ENCODE measurements at places on chromosomes 6 and 20.
A peak's percentile ranks its signal among the peaks of the same experiment; 100 is the strongest.

GRCh38 chr6:46876126-46876525, 45.6 kb downstream of the ADGRF5 start:
- no peak for DNase-seq

DNA sequence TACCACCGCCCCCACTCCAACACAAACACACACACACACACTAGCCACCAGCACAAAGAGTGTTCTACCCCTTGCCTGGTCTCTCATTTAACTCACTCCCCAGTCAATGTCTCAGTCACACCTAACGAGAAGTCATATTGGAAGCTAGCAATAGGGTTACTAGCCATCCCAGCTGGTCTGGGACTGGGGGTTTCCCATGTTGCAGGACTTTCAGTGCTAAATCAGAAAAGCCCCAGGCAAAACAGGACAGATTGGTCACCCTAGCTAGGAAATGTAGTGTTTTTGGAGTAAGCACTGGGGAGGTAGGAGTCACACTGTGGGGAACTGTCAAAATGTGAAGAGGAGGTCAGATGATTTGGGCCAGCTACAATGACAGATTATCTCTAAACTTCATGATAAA, 158.1 kb downstream of the UNC5CL start:
- DNase-seq: no peak

DNA sequence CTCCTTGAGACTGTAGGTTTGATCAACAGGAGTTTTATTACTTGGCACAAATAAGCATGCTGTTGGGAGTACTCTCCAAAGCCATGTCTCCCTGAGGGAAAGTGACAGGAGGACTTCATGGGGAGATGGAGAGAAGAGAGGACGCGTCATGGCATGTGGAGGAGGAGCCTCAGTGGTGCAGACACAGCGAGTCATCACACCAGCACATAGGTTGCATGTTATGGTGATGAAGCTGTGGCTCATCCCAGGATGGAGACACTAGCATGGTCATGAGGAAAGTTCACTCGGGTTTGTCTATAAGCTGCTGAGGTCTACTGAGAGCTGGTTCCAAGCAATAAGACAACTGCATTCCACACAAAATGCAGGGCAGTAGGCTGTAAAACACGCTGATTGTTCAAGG, 13.2 kb upstream of the SSTR4 start:
- no peak for DNase-seq

- no peak for DNase-seq
These were observed 7.9 kb upstream of the FAM210B start for GRCh38 chr20:56350842-56351241.

GRCh38 chr6:73653571-73654424, at the start of gene SLC17A5:
TSS of gene SLC17A5 (minus strand) at chr6:73653992. CDS start at chr6:73653886, 106 bp downstream.
- peak; percentile 90 for DNase-seq

DNA sequence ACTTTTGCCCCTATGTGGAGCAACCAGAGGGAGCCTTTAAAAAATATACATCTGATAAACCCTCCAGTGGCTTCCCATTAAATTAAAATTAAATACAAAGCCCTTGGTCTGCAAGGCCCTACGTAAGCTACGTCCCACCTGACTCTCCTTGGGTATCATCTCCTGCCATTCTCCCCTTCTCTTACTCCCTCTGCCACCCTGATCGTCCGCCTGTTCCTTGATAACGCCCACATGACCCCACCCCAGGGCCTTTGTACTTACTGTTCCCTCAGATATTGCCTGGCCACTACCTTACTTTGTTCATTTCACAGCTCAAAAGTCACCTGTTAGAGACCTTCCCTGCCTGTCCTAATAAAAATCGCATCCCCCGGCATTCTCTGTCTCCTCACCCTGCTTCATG, 5.4 kb upstream of the NFATC2 start:
- no peak for DNase-seq

GRCh38 chr6:100553243-100553642, 88.5 kb upstream of the SIM1 start:
- no peak for DNase-seq

DNA sequence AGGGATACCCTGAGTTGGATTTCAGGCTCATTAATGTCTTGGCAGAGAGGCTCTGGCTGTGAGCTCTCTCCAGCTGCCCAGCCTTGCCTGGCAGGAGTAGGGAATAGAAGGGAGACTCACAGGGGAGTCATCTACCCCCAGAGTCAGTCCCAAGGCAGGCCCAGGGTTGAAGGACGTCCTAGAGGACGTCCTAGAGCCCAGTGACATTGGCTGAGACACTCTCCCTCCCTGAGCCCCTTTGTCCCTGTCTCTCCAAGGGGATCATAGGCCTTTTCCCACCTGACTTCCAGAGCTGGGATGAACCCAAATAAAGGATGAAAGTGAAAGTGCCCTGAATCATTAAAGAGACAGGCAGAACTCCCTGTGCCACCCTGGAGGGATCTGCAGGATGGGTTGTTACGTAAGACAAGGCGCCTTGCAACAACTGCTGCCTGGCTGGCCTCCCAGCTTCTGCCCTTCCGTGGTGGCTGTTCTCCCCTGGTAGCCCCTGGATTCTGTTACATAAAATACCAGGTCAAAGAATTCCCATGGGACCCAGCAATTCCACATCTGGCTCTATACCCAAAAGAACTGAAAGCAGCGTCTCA, 53.6 kb upstream of the SIRPA start:
- DNase-seq: no peak

GRCh38 chr20:5504061-5504739, 187.4 kb upstream of the PROKR2 start:
- DNase-seq: no peak

DNA sequence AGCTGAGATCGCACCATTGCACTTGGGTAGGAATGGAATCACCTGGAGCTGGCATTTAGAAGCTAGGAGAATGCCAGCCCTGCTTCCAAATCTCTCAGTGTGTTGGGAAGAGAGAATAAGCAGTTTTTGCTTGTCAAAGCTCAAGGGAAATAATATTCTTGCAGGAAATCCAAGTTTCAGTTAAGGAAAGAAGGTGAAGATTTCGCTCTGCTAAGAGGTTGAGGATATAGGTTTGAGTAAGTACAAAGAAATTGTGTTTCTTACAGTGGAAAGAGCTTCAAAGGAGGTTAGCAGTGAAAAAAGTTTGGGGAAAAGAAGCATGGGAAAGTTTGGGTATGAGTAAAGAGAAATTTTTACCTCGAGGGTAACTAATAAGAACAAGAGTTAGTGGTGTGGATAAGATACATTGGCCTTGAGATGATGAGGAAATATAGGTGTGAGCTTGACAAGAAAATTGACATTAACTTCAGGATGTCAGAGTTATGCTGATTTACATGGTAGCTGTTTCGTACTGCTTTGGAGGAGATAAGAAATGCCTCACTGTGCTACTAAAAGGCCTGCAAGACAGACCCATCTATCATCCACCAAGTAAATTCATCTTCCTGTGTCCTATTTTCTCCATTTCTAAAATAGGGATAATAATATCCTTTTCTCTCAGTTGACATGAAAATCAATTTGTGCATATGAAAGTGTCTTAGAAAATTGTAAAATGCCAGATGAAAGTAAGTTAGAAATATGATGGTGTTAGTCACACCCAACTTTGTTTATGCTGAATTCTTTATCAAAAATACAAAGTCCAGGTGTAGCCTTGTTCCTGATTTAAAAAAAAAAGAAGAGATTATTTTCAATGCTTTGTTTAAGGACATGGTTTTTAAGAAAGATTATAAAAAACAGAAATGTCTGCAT, 12.8 kb upstream of the HINT3 start:
- DNase-seq: no peak

GRCh38 chr20:17491488-17491887, 39.7 kb downstream of the BFSP1 start:
- no peak for DNase-seq

DNA sequence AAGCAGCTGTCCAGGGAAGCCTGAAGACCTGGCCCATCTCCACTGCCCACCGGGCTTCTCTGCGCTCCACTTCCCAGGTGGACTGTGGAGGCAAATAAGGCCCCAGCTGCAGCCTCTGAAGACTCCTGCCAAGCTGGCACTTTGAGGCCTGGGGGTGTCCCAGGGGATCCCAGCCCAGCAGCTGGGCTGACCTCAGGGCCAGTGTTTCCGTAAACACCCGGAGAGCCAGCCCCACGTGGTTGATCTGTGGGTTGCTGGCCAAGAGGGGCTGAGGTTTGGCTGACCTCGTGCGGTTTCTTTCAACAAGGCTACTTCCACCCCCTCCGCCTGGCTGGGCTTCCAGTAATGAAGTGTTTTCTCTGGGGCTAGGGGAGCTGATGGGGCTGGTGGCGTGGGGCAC, 12.4 kb upstream of the CCN5 start:
- DNase-seq: no peak

GRCh38 chr6:20952699-20953474, 418.6 kb downstream of the CDKAL1 start:
- no peak for DNase-seq

DNA sequence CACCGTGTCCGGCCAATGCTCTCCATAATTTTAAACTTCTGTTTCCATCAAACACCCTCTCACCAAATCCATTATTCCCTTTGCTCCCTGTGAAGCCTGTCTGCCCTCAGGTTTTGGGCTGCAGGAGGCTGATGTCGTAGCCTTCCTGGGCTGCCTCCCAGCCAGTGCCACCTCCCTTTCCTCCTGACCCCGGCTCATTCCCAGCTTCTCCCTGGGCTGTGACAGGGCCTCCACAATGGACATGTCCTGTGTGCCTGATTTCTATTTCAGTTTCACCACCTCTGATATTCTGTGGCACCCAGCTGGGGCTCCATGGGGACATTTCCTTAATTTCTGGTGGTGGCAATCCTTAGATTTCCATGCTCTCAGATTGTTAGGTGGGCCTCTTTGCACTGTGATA, 28.8 kb downstream of the IL20RA start:
- no peak for DNase-seq

GRCh38 chr20:55974491-55975202, 30.7 kb downstream of the CBLN4 start:
- no peak for DNase-seq

DNA sequence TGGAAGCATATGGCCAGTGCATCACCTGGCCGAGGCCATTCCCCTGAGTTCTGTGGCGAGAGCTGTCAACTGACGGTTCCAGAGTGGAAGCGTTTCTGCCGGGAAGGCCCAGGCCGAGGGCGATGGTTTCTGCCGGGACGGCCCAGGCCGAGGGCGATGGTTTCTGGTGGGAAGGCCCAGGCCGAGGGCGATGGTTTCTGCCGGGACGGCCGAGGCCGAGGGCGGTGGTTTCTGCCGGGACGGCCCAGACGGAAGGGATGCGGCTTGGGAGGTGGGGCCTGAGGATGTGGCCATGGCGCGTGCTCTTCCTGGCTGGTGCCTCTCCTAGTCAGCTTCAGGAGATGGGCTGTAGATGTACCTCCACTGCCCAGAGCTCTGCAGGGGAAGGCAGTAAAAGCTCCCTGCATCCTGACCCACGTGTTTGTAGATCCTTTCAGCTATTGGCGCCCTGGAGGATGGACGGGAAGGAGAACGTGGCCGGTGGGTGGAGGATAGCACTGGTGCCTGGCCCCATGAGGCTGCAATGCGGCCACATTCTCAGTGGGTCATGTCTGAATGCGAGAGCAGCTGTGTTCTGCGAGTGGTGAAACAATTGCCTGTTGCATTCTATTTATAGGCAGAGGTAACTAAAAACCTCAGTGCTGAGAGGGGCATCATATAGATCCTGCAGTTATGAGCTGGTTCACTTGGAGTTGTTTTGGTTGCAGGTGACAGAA, 12.8 kb downstream of the TPD52L2 start:
- DNase-seq: no peak

GRCh38 chr20:11403711-11404110, 514.0 kb upstream of the BTBD3 start:
- DNase-seq: no peak

DNA sequence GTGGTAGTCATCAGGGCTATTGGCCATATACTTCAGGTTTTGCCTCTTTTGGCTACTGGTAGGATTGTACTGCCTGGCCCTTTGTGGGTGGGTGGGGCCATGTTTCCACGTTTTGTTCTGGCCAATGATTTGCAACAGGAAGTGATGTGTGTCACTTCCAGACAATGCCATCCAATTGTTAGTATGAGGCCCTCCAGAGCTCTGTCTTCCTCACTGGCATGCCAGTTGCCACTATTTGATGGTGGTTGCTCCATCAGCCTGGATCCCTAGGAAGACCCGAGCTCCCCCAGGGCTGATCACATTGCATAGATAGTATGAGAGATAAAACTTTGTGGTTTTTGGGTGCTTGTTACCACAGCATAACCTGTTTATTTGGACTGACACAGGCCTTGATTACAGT, 7.7 kb upstream of the LRRN4 start:
- no peak for DNase-seq

DNA sequence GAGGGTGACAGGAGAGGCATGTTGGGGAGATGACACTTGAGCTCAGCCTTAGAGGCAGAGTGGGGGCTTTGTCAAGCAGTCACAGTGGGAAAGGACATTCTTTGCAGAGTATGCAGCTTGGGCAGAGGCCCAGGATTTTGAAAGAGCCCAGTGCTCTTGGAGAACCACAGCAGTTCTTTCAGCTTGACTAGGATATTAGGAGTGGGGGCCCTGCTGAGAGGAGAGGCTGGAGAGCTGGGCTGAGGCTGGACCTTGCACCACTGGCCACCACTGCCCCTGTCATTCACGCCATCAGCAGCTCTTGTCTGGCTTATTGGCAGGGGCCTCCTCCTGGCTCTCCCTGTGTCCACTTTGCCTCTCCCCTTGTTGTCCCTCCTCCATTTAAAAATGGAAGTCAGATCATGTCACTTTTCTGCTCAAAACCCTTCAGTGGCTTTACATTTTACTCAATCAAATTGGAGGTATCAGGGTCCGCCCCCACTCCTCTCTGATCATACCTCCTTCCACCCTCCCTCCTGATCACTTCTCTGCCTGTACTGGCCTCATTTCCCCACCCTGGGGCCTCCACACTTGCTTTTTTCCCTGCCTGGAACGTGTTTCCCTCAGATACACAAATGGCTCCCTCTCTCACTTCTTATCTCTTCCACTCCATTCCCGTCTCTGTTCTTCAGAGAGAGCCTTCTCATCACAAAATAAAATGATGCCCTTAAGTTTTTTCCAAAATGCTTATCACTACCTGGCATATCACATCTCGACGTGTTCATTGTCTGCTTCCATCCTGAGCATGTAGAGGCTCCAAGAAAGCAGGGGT, 10.5 kb downstream of the MANBAL start:
- DNase-seq: no peak

Data from CD4-positive, alpha-beta T cell treated with Interleukin-4 for 1 hour (primary cell).